ENCODE measurements at places on chromosomes 6 and 20. TPM values are rescaled to one million over a fixed set of nuclear protein-coding genes. Genes with fewer than 3 reads are reported as not detected.
A peak's percentile ranks its signal among the peaks of the same experiment; 100 is the strongest.

Gene GSTA2
- not detected for polyA plus RNA-seq

Gene VGLL2
- polyA plus RNA-seq: not detected

Gene CGAS
- 1.0 TPM for polyA plus RNA-seq

Gene BNIP5
- not detected for polyA plus RNA-seq

Gene KIAA1755
- polyA plus RNA-seq: 2.9 TPM

Gene TNF
- polyA plus RNA-seq: 0.16 TPM

DNA sequence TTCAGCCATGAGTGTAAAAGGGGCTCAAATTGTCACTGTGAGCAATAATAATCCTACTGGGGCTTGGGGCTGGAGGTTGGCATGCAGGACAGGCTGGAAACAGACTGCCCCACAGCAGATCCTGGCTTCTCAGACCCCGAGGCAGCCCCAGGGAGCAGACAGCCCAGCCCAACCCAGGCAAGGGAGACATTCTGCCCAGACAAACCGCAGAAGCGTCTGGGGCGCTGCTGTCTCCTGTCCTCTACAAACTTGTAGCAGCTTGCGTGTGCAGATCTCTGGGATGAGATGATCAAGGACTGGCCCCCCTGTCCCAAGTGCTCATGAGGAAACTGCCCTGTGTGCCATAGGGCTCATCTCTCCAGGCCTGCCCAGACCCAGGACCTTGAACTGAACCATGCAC lies 84.6 kb downstream of the MAFB start:
- DNase-seq: no peak

GRCh38 chr6:583635-584034 lies 73.3 kb downstream of the HUS1B start:
- no peak for DNase-seq

- DNase-seq: no peak
Observed at GRCh38 chr6:140192018-140192417, 817.6 kb upstream of the CITED2 start.

GRCh38 chr6:156910938-156911337 lies 133.8 kb downstream of the ARID1B start:
- DNase-seq: no peak

GRCh38 chr6:111631018-111631417 lies 25.3 kb upstream of the TRAF3IP2 start:
- DNase-seq: no peak

- DNase-seq: no peak
Observed at GRCh38 chr6:147467428-147467827, 41.1 kb upstream of the SAMD5 start.

GRCh38 chr6:111653979-111654378 lies 48.3 kb upstream of the TRAF3IP2 start:
- no peak for DNase-seq

DNA sequence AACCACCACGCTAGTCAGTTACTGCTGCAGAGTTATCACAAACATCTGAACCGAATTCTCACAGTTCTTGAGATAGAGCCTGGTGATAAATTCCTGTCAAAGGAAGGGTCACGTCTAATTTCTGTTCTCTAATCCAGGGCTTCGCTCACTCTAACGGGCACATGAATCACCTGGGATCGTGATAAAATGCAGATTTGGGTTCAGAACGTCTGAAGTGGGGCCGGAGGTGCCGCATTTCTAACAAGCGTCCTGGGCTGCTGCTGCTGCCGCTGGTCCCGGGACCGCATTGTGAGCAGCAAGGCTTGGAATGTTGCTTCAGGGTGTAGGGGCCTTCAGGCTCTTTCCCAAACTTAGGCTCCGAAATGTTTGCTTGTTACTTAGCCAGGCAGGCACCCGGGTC lies 264.1 kb downstream of the CDC5L start:
- DNase-seq: no peak

DNA sequence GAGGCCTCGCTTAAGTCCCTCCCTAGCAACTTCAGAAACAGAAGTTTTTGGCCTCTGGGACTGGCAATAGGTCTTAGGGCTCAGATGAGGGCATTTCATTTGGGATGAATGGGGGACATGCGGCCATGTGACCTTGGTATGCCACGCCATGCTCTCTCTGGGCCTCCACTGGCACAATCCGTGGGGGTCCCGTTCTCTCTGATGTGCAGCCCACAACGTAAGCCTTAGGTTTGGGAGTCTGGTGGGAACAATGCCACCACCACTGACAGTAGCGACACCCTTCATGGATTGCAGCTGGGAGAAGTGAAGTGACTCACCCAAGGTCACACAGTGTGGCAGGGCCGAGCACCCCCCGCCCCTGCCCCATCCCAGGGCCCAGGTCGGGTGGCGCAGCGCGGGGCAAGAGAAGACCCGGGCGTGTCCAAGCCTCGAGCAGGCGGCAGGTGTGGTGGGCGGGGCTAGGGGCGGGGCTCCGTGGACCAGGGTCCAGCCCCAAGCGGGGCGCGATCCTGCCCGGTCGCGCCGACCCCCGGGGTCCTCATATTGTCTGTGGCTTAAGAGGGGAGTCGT lies 864 bp upstream of the CEBPB start:
- peak; percentile 57 for DNase-seq

- no peak for DNase-seq
Observed at GRCh38 chr6:35771343-35771627, 5.1 kb upstream of the CLPSL2 start.

DNA sequence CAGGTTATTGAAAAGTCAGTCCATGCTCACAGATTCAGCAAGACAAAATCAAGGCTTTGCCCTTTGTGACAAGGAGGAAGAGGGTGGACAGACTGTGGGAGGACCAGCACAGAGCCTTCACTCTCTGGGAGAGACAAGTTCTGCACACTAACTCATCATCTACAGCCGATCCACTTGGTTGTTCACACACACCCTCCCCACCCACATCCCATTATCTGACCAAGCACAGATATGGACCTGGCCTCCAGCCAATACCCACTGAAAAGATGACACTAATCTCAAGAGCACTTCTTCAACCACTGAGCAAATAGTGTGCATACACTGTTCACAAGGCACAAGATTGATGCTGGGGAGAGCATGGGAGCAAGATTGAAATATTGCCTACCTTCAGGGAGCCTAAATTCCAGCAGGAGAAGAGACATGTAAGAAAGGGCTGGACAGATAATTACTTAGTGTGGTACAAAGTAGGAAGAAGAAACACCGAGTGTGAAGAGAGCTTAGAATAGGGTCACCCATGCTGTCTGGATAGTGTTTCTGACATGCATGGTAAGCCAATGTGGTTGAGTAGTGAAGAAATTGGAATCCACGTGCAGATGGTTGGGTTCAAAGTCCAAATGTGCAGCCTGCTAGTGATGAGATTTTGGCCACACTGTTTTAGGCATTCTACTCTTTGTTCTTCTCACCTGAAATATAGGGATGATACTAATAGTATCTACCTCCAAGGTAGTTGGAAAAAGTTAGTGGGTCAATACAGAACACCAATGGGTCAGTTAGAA lies 21.7 kb upstream of the IL17A start:
- no peak for DNase-seq

- DNase-seq: no peak
Observed at GRCh38 chr20:7829776-7830175, 110.5 kb downstream of the HAO1 start.

DNA sequence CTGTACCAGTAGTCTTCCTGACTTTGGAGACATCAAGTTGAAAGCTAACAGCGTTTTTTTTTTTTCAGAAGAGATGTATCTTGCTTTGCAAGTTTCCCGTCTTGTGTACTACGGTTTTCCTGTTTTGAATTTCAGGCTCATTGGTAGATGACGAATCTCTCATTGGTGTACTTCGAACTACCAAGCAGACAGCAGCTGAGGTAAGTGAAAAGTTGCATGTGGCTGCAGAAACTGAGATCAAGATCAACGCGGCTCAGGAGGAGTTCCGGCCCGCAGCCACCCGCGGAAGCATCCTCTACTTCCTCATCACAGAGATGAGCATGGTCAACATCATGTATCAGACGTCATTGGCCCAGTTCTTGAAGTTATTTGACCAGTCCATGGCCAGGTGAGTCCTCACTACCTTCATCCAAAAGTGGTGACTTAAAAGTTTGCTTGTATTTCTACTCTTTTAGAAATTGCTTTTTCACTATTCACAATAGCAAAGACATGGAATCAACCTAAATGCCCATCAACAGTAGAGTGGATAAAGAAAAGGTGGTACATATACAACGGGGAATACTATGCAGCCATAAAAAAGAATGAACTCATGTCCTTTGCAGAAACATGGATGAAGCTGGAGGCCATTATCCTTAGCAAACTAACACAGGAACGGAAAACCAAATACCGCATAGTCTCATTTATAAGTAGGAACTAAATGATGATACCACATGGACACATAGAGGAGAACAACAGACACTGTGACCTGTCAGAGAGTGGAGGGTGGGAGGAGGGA lies 110.6 kb upstream of the GLP1R start:
- DNase-seq: no peak

DNA sequence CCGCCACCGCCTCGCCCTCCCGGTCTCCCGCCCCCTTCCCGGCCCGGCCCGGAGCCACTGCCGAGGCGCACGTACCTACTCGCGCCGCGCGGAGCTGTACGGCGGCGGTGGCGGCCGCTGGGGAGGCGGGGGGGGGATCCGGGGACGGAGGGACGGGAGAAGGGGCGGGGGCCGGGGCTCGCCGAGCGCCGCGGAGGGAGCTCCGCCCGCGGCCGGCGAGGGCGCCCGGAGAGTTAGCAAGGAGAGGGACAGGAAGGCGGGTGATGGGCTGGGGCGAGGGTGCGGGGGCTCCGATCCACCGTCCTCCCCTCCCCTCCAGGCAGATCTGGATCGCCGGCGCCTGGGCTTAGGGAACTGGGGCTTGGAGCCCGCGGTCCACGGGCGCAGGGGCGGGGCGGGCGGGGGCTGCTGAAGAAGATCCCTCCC lies 548 bp upstream of the TMEM74B start:
- peak; percentile 26 for DNase-seq

DNA sequence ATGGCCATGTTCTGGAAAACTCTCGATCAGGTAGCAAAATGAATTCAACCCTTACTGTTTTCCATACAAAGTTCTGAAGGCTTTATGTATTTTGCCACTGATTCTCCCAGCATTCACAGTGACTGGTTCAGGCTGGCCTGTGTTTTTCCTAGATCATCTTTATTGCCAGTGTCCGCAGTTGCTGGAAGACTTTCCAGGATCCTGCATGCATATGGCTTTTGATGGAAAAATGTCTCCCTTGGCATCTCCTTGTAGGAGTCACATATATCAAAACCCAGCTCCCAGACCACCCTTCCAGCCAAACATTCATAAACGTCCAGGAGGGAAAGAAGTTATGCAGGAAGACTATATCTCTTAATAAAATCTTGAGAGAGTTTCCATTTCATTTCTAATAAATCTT lies 588.8 kb downstream of the MAFB start:
- DNase-seq: no peak

DNA sequence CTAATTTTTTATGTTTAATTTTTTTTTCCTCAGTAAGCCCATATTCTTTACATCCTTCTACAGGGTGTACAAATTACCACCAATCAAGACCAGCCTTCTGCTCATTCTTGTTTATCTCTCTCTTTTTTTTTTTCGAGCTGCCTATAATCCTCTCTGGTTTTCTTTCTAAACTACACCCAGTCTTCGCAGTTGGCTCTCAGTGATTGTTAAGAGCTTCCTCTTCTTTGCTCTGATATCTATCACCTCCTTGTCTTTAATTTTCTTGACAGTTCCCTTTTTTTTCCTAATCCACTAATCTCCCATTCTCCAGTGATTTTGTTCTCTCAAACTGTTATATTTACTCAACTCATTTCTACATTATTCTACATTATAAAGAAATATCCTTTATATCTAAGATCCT lies 38.5 kb upstream of the PTPRK start:
- no peak for DNase-seq

DNA sequence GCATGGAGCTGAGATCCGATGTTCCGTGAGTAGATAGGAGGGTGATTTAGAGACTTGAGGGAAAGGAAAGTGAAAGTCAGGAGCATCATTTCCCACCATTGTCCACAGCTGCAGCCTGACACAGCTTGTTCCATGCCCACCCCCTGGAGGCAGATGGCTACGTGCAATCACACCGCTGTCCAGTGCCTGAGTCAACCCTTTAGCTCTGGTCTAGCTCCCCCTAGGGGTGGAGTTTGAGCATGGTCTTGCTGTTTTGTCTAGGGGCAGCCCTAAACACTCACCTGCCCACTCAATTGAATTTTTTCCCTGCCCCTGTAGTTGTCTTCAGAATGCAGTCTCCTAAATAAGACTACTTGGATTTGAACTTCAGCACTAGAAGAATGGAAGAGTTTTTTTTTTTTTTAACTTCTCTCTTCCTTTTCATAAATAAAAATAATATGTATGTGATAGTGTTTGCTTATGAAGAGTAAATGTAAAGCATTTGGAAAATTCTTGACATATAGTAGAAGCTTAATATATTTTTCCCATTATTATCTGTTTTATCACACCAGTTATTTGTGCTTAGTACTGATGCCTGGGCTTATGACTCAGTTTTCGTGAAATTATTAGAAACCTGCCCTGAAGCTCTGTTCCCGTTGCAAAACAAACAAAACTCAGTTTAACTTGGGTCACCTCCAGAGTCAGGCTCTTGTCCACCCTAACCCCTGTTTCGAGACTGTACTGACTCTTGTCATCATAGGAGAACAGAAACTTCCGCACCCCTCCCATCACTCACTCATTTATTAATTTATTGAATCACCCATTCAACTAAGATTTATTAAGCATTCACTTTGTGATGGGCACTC lies 814.8 kb downstream of the MAFB start:
- DNase-seq: peak; percentile 46

- no peak for DNase-seq
Observed at GRCh38 chr6:11350294-11350693, 117.8 kb upstream of the NEDD9 start.

DNA sequence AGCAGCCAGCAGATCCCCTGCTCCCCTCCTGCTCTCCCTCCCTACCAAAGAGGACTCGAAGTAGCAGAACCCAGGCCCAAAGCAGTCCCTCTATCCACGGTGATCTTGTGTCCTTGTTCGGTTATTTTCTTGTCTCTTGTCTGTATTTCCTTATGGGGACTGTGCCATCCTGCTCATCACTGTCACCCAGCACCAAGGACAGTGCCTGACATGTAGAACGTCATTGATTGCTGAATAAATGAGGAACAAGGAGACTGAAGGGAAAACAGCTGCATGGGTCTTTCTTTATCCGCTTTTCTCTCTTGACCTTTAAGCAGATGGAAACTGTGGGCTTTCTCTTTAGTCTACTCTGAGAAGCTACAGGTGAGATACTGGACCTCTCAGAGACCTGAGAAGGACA lies 29.4 kb upstream of the ZNF831 start:
- DNase-seq: no peak

DNA sequence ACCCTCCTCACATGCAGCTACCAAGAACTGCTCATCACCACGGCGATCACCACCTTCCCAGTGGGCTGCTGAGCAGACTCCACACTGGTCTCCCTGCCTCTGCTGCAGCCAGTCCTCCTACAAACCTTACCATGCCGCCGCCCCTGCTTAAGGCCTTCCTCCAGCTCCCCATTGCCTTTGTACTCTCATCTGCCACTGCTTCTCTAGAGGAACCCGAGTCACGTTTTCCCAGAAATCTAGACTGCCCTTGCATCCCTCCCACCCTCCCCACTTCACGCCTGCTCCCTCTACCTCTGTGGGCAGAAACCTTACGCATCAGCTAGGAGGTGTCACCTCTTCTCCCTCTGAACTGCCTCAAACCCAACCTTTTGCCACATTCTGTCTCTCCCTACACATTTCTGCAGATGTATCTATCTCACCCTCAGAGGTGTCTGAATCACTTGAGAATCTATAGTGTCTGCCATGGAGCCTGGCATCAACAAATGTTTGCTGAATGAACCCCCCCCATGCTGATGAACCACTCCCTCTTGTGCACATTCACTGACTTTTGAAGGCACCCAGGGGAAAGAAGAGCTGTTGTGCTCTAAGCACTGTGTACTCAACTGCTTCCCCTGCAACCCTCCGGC lies 4.3 kb downstream of the E2F1 start:
- no peak for DNase-seq

GRCh38 chr6:14000901-14001300 lies 76.1 kb downstream of the RNF182 start:
- DNase-seq: no peak

Measured in heart right ventricle (tissue), 16 donors.